ENCODE measurements at places on chromosomes 16 and 17.

- no peak for DNase-seq
Measured at GRCh38 chr17:2396192-2396567, 4.7 kb downstream of the MNT start.

DNA sequence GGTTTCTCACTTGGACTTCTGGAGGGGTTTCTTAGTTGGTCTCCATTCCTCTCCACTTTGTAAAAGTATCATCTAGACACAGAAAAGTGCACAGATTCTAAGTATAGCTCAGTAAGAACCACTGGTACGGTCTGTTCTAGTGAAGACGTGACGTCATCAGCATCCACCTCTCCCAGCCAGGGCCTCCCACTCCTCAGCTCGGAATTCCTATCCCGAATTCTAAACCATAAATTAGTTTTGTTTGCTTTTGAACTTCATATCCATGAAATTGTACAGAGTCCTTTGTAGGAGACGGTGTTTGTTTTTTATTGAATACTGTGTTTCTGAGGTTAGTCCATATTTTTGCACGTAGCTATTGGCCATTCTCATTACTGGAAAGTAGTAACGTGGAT lies 25.5 kb downstream of the FOXK2 start:
- no peak for DNase-seq

DNA sequence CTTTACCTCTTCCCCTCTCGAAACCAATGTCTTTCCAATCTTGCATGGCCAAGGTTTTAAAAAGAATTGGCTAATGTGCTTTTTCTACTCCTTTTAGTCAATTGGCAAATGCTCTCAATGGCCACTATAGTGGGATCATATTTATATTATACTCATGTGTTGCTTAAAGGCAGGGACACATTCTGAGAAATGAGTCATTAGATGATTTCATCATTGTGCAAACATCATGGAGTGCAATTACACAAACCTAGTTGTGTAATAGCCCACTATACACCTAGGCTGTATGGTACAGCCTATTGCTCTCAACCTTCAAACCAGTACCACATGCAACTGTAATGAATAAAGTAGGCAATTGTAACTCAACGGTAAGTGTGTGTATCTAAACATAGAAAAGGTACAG lies 180.9 kb downstream of the HS3ST3A1 start:
- no peak for DNase-seq

- no peak for DNase-seq
Measured at GRCh38 chr17:32288615-32289014, 23.0 kb downstream of the RHBDL3 start.

GRCh38 chr17:15119968-15120367 lies 145.2 kb downstream of the PMP22 start:
- DNase-seq = no peak

DNA sequence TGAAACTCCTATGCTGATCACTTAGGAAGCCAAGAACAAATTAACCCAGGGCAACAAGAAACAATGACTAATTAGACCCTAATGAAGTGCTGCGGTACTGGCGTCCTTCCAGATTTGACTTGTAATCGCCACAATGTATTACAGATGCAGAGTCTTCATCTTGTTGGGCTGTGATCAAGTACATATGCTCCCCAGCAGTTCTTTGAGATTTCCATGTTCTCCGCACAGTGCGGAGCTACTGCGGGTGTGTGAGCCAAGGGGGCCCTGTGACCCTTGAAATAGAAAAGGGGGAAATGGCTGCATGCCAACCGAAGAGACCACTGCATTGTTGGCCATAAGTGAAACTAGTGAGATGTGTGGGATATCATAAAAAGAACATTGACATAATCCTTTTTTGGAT lies 469.9 kb downstream of the MAF start:
- DNase-seq = no peak

- DNase-seq = peak; percentile 66
Measured at GRCh38 chr17:82205720-82206508, 6.7 kb downstream of the CCDC57 start.

DNA sequence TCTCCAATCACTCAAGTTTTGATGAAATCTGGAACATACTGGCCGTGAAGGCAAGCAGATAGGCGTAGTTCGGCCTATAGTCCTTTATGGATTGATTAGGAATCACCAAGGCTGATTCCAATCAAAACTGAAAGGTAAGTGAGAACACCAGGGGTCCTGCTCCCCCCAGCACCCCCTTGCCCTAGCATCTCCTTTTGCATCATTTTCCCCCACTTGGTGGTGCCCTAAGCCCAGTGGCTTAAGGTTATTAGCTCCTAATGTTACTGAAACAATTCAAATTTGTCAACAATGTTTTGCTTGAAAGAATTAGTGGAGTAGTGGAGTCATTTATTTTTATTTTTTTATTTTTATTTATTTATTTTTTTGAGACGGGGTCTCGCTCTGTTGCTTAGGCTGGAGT lies 4.9 kb downstream of the SLFN14 start:
- DNase-seq = no peak

- DNase-seq = no peak
Measured at GRCh38 chr17:65679165-65679845, 117.9 kb upstream of the AXIN2 start.

DNA sequence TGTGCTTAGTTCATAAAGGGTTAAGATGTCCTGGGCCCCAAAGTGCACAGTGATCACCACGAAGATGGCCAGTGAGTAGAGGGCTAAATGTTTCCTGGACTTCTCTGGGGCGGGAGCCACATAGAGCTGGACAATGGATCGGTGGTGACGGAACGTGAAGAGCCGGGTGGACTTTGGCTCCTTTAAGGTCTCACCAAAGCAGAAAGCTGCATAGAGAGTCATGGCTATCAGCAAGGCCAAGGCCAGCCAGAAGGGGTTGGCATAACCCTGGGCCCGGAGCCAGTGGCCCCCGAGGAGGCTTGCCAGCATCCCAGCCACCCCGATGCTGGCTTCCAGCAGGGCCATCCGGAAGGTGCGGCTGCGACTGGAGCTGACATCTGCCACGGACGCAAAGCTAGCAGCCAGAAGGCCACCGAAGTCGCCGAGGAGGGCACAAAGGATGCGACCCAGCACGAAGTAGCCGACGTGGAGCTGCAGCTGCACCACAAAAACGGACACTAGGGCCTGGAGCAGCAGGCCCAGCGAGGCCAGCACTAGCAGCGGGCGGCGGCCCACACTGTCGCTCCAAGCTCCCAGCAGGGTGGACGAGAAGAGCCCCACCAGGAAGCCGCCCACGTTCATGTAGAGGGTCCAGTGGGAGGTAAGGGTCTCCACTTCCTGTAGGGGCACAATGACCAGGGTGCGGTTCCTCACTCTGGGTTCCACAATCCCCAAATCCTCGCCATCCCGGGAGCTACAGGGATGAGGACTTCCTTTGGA lies 1.0 kb downstream of the SLC46A1 start:
- no peak for DNase-seq

DNA sequence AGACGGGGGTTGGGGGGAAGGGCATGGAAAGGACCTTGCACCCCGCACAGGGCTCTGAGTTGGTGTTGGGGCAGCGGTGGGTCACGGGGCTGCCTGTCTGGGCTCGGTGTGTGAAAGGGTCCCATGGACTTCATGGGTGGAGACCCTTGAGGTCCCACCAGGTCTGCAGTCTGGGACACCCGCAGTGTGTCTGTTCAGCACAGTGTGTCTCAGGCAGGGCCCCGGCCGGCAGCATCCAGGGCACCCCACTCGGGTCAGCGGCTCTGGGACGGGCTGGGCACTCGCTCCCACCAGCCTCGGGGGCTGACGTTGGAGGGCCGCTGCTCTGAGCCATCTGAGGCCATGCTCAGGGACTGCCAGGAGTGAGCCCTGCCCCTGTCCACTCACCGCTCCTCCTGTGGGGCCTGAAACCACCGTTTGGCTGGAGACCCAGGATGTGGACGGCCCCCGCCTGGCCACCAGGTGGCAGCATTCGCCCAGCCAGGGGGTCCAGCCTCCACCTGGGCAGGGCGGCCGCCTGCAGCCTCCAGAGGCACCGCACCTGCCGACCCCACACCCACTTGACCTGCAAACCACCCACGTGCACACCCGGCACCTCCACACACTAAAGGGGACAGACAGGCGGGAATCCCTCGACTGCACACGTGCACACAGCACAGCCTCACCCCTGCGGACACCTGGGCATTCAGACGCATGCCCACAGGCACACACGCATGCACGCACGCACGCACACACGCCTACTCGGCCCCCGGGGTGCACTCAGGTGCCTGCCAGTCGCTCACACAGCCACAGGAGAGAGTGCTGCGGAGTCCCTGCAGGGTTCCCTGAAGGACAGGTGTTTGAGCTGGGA lies 10.1 kb upstream of the ZFPM1 start:
- DNase-seq = peak; percentile 67

DNA sequence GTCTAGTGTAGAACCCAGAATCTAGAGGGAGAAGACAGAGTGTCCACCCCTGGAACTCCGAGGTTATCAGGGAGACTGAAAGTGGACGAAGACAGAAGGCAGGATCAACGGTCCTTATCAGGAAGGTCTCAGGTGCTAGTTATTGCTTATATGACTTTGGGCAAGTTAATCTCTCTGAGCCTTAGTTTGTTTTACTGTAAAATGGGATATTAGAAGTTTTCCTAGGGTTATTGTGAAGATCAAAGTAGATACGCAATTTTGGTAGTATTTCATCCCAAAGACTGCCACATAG lies 1.2 kb downstream of the RNF167 start:
- DNase-seq = no peak

DNA sequence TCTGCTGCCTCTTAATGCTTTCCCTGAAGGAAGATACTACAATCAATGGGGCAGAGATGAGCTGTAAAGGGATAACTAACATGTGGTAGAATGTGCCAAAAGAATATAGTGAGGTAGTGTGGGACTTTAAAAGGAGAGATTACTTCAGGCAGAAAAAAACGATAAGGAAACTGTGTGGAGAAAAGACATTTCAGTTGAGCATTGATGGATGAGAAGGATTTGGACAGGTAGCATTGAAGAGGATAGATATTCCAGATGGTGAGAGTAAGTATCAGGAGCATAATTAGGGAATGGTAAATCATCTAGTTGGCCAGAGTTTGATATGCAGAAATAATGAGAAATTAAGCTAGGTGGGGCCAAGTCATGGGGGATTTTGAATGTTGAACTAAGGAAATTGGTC lies 97.3 kb downstream of the NLK start:
- DNase-seq = no peak

DNA sequence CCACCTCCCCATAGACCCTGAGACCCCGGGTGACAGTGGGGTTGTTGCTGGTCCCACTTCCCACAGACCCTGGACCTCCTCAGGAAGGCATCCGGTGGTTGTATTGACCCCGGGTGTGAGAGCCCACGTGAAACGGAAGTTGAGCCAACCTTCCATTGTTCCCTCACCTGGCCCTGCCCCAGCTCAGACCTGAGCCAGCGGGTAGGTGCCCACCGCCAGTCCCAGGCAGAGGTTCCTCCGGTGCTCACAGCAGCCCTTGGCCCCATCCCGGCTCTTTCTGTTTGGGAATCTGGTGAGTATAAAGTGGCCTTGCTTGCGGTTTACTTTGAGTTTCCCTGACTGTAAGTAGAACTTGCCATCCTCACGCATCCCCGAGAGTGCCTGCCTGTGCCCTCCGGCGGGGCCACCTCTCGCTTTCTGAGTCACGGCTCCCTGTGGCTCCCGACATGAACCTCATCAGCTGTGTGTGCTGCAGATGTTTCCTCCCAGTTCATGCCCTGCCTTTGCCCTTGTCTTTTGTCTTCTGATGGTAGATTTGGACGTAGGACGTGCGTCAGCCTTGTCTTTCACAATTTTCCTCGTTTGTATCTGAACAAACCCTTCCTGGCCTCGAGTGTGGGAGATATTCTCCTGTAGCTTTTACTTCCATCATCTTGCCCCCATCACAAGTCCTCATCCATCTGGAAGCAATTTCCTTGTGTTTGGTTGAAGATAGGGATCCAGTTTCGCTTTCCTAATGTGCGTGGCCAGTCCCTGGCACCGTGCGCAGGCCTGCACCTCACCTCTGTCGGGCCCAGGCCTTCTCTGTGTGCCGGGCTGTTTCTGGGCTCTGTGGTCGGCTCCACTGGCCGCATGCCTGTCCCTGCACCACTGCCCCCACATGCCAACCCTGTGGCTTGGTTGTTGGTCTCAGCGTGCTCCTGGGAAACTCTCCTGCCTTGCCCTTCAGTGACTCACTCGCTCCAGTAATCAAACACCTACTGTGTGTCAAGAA lies 76.0 kb downstream of the METRNL start:
- DNase-seq = no peak

DNA sequence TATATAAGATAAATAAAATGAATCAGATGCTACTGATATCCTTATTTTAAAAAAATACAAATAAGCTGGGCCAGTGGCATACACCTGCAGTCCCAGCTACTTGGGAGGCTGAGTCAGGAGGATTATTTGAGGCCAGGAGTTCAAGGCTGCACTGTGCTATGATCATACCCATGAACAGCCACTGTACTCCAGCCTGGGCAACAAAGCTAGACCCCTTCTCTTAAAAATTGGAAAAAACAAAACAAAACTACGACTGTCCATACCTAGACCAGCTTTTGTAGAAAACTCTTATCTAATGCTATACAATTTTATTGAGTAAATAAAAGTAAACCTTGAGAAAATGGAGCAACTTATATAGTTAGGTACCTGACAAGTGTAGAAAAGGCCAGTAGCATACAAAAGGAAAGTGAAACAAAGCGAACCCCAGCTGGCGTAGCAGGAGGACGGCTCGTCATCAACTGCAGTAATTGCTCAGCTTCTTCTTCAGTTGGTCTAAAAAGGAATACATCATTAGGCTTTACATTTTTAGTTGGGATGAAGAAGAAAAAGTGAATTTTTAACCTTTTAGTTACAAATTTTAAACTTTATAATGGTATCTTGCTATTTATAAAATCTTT lies 23.6 kb downstream of the INTS2 start:
- DNase-seq = no peak

DNA sequence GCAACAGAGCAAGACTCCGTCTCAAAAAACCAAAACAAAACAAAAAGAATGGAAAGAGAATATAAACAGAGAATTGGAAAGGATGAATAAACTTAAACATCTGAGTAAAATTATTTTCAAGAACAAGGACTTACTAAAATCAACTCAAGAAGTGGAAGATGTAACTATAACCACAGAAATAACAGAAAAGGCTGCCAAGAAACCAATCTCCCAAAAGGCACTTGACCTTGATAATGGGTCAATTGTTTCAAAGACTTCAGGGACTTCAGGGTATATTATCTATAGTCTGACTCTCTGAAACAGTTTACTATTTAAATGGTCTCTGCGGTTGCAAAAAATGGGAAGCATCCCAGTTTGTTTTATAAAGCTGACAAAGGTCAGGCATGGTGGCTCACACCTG lies 35.1 kb downstream of the VPS53 start:
- no peak for DNase-seq

GRCh38 chr17:17621254-17621653 lies 29.7 kb upstream of the PEMT start:
- no peak for DNase-seq

GRCh38 chr16:28935924-28936783 lies 4.4 kb downstream of the CD19 start:
- peak; percentile 79 for DNase-seq

DNA sequence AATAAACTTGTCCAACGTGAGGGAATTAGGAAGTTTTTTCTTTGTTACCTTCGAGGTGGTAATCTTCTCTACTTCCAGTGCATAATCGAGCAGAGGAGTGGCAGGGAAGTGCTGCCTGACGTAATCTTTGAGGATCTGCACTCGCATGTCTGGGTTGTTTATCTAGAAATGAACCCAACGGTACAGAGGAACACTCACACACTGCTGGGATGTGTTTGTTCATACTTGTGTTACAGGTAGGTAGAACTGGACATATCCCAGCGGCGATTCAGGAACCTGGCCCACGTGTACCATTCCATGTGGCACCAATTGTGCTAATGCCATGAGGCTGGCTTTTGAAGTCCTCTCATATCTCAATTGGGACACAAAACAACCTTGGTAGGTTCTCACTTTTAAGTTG lies 4.2 kb upstream of the KLHL11 start:
- DNase-seq = no peak

GRCh38 chr16:52193441-52193840 lies 353.5 kb downstream of the TOX3 start:
- no peak for DNase-seq

- peak; percentile 75 for DNase-seq
Measured at GRCh38 chr17:8109661-8110455, 8.5 kb downstream of the ALOXE3 start.
